Iris pigment epithelial cell (primary cell): ENCODE measurements at places on chromosomes 16 and 17.

DNA sequence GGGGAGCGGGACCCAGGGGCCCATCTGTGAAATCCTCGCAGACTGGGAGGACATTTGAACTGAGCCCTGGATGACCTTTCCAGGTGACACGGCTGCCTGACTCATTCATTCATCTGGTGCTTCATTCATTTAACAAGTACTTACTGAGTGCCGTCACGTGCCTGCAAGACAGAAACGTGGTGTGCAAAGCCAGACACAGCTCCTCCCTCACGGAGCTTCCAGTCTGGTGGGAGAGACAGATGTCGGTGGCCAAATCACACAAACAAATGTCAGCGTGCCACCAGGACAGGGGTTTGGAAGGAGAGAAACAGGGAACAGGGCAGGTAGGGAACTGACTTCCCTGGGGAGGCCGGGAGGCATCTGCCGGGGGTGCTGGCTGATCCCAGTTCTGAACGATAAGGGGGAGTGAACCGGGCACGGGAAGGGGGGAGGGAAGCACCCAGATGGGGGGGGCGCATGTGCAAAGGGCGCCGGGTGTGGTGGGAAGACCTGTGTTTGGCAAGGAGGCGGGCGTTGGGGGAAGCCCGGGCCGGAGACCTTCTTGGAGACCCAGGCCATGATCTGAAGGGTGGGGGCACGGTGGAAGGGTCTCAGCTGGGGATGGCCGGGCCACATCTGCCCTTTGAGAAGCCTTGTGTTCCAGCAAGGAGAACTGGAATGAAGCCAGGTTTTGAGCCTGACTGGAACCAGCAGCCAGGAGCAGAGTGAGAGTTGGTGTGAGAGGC is 93.6 kb upstream of the CIBAR2 start:
- peak; percentile 70 for DNase-seq

- no peak for DNase-seq
Measured at GRCh38 chr17:1116602-1117001, 63.2 kb downstream of the ABR start.

- peak; percentile 44 for DNase-seq
Measured at GRCh38 chr17:45976755-45977505, 22.1 kb upstream of the STH start.

DNA sequence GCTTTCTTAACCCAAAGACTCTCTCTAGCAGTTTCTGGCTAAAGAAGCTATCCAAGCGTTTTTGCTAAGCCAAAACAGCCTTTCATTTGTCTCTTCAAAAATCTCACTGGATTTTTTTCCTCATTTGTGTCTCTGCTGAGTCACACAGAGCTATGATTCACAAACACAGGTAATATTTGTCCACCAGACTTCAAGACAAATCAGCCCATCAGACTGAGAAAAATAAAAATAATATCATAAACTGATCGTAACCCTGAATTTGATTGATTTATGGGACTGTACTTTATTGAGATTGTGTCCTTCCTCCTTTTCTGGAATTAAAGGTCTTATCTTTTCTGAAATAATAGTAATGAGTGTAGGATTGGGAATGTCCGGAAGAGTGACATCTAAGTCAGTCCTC is 25.8 kb downstream of the TRIM16 start:
- DNase-seq = no peak

GRCh38 chr17:31060791-31061550 is 33.8 kb upstream of the NF1 start:
- no peak for DNase-seq

GRCh38 chr17:27975146-27976011 is 67.1 kb upstream of the NLK start:
- peak; percentile 28 for DNase-seq

- no peak for DNase-seq
Measured at GRCh38 chr16:74625500-74626350, 18.8 kb upstream of the GLG1 start.

GRCh38 chr16:76277460-76278030 is 344 bp downstream of the CNTNAP4 start:
- DNase-seq = no peak

- DNase-seq = no peak
Measured at GRCh38 chr17:1997289-1997926, 27.7 kb downstream of the RTN4RL1 start.
